Peyer's patch (tissue), 4 donors: ENCODE measurements at places on chromosomes 4 and X. TPM values are rescaled to one million over a fixed set of nuclear protein-coding genes. Genes with fewer than 3 reads are reported as not detected.

DNA sequence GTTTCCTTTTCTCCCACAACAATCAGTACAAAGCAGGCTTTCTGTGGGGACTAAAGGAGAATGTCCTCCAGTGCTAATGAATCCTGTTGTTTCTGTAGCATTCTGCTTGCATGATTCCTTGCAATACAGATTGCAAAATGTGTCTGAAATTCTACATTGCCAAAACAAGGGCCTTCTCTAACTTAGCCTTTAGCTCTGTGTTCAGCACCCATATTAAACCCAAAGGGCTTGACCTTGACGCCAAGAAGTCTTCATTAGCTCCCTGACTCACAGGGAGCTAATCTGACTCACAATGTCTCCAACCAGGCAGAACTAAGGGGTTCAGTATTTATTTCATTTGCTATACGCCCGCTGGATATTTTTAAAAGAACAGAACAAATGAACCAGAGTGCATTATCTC lies 241.4 kb upstream of the CLNK start:
- H3K27me3 ChIP-seq, result no peaks in the 10 kb centered on the region
- H3K36me3 ChIP-seq, result no peaks in the 10 kb centered on the region
- H3K4me1 ChIP-seq, result no peaks in the 10 kb centered on the region
- no peak for DNase-seq
- H3K4me3 ChIP-seq, result no peak overlapping the region

GRCh38 chrX:19672222-19672812 lies 157.0 kb upstream of the MAP3K15 start:
- no peaks in the 10 kb centered on the region for H3K4me1 ChIP-seq
- no peak overlapping the region for H3K4me3 ChIP-seq
- H3K27me3 ChIP-seq, result no peaks in the 10 kb centered on the region

Gene TCEAL2
- total RNA-seq, result not detected

Gene REELD1
- 1.7 TPM for total RNA-seq

Gene MAGEA12
- total RNA-seq, result not detected
